ENCODE measurements at places on chromosomes 2 and 18.

- DNase-seq = peak; percentile 15
Measured at GRCh38 chr18:44895176-44895798, 214.6 kb downstream of the SETBP1 start.

DNA sequence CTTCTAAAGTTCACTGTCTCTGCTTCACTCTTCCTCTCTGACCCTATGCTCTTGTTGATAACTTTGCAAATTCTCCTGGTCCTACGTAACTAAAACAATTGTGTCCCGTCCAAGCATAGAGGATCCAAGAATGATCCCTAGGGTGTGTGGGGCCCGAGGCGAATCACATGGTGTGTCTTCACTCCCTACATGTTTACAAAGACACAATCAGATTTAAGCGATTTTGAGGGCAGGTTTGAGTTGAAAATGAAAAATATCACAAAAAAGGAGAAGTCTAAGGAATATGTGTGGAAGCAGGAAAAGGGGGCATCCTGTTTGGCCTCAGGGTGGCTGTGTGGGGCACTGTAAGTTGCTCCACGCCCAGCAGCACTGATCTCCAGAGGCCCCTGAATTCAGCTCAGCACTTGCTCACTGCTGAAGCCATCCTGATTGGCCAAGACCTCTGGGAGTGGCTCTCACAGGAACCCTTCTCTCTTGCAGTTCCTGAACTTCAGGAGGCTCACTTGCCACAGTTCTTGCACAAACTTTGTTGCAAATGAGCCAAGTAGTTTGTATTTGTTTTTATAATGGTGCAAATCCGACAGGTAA lies 363.6 kb downstream of the ZNF521 start:
- DNase-seq = no peak

GRCh38 chr18:75282746-75283145 lies 72.1 kb downstream of the TSHZ1 start:
- DNase-seq = no peak

- peak; percentile 27 for DNase-seq
Measured at GRCh38 chr2:113886479-113887008, 3.3 kb upstream of the ACTR3 start.

DNA sequence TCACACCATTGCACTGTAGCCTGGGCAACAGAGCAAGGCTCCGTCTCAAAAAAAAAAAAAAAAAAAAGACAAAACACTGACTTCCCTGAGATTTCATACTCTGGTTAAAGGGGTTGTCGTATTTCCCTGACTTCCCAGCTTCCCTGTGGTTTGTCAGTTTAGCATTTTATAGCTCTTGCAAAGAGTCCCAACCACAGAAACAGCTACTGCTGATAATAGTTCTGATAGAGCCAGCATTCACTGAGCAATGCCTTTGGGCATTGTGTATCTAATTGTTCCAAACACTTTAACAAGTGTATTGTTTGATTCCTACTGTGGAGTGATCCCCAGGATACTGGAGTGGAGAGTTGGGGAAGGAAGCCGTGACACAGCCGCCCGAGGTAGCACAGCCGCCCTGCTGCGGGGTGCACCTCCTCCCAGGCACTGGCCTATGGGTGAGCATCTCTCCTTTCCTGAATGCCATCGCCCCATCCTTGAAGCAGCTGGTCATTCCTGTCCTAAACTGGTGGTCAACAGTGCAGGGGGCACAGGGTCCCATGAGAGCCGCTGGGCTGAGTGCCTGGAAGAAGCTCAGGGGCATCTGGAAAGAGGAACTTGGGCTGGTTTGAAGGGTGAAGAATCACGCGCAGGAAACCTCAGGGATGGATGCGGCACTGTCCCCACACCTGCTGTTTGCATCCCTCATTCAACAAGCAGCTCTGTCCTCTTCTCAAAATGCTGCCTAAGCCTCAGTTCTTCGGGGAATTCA lies 81.0 kb upstream of the TMEM18 start:
- DNase-seq = no peak

GRCh38 chr2:25309402-25309801 lies 32.3 kb downstream of the DNMT3A start:
- peak; percentile 74 for DNase-seq

GRCh38 chr2:75539955-75540716 lies 20.6 kb downstream of the EVA1A start:
- DNase-seq = no peak

DNA sequence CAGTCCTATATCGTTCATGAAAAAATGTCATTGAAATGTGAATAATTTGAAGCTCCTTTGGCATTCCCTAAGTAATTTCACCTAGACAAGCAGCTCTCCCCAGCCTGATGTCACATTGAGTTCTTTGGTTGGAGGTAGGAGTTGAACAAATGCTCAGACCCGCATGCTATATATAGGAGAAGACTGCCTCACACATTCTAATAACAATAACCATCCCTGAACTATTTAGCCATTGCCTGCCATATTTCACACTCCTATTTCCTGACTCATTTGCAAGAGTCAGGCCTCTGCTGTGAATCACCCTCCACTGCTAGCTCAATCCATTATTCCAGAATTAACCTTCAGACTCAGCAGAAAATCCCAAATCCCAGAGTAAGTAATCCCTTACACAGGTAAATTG lies 256.6 kb upstream of the ACVR2A start:
- DNase-seq = no peak

- DNase-seq = no peak
Measured at GRCh38 chr2:74789271-74789670, 44.7 kb upstream of the HK2 start.

DNA sequence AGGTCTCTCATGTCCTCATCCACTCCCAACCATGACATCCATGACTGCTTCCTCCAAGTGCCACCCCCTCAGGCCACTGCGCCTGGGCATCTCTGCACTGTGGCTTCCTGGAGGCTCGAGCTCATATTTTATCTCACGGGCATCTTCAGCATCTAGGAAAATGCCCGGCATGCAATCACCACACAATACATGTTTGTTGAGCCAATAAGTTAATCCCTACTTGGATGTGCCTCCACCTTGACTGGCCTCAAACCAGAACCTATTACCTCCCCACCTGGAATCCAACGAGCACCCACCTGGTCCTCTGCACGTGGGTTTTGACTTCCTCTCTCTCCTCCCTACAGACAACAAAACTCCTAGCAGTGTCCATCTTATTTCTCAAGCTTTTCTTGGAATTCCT lies 198.9 kb upstream of the REV1 start:
- DNase-seq = no peak

GRCh38 chr2:106798826-106799552 lies 87.0 kb downstream of the ST6GAL2 start:
- no peak for DNase-seq

DNA sequence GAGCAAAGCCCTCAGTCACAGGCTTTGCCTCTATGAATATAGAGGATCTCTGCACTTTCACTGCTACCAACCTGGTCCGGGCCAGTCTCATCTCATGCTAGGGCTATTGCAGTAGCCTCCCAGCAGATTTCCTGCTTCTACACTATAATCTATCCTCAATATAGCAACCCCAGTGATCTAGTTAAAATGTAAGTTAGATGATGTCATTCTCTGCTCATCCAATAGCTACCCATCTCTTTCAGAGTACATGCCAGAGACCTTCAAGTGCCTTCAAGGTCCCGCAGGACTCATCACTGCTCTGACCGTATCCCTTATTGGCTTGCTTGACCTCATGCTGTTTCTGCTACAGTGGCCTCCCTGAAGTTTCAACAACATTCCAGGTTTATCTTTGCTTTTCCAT lies 186.3 kb downstream of the LOXHD1 start:
- DNase-seq = no peak

DNA sequence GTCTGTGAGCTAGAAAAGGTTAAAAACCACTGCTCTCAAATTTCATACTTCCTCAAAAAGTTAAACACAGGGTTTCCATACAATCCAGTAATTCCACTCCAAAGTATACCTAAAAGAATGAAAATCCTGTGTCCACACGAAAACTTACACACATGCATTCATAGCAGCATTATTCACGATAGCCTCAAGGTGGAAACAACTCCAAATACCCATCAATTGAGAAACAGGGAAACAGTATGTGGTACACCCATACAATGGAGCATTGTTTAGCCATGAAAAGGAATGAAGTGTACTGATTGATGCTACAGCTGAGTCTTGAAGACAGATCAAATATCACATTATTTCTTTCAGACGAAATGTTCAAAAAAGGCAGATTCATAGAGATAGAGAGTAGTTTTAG lies 36.7 kb downstream of the UXS1 start:
- DNase-seq = no peak

DNA sequence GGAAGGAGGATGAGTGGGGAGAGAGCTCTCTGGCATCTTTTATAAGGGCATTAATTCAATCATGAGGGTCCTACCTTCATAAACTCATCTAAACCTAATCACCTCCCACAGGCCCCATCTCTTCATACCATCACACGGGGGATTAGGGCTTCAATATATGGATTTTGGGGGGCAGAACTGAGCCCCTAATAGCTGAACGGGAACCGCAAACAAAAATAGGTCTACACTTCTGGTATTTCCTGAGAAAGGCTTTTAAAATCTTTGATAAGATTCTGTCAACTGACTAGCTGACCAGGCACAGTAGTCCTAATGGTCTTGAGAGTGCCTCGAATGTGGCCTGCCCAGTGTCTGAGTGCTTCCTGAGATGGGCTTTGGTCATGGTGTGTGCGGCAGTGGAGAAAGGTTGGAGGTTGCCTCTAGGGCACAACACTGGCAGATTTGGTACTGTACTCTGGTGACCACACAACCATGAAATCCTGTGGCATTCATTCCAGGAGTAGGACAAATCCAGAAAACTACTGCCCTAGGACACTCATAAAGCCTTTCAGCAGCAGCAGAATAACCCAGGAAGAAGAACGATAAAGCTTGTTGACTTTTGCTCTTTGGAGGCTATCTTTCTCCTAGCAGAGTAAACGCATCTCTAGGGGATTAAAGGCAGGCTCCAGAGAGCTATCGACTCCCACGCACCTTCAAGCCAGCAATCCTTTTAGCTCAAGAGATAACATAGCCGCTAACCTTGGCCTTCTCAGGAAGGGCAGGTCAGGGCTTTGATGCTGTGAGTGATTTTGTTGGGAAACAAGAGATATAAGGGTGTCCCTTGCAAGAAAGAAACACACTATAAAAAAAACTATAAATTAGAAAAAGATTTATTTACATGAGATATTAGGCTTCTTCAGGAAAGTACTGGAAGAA lies 12.3 kb upstream of the APOB start:
- DNase-seq = no peak

DNA sequence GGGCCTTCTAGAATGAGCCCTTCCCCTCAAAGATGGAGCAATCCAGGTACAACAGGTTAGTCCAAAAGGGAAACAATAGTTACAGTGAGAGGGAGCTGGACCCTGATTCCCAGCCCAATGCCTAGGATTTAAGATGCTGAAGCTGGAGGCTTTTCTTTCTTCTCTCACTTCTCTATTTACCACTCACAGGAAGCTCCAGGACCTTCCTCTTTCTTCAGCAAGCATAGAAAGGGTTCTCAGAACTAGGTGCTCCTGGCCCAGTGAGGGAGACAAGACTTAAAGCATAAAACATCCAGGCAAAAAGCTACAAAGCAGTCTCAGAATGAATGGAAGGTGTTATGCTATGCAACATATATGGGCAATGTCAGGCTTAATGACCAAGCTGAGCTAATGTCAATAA lies 279.0 kb downstream of the SRBD1 start:
- no peak for DNase-seq

GRCh38 chr18:24679062-24679461 lies 218.6 kb downstream of the HRH4 start:
- DNase-seq = no peak

DNA sequence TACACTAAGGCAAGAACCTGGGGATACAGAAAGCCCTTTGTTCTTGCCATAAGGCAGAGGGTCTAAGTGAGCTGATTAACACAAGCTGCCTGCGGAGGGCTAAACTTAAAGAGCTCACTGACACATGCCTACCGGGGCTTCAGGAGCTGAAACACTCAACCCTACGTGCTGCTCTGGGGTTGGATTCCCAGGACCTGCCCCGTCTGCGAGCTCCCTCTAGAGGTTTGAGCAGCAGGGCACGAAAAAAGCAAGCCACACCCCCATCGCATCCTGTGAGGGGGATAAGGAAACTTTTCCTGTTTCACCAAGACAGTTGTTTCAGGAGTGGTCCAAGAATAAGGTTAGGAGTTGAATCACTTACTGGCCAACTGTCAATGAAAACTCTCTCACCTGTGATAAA lies 562.1 kb downstream of the TMX3 start:
- DNase-seq = no peak

GRCh38 chr2:121376535-121377250 lies 91.7 kb upstream of the TFCP2L1 start:
- DNase-seq = no peak

GRCh38 chr2:229947544-229947943 lies 25.2 kb downstream of the FBXO36 start:
- DNase-seq = no peak

DNA sequence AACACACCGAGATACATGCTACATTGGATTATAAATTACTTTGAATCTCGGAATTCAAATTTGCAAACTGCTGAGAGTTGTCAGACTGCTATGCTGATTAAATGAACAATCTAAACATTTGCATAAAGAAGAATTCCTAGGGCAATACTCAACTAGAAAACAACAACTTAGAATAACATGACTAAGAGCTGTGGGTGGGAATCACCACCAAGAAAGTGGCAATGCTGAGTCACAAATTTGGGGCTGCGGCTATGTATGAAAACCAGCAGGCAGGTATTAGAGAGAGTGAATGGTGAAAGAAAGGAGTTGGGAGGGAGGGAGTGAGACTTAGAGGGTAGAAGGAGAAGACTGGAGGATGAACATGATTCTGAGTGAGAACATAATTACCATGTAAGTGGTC lies 559.5 kb downstream of the PIK3C3 start:
- DNase-seq = no peak

GRCh38 chr2:59816075-59816474 lies 737.4 kb downstream of the BCL11A start:
- no peak for DNase-seq

DNA sequence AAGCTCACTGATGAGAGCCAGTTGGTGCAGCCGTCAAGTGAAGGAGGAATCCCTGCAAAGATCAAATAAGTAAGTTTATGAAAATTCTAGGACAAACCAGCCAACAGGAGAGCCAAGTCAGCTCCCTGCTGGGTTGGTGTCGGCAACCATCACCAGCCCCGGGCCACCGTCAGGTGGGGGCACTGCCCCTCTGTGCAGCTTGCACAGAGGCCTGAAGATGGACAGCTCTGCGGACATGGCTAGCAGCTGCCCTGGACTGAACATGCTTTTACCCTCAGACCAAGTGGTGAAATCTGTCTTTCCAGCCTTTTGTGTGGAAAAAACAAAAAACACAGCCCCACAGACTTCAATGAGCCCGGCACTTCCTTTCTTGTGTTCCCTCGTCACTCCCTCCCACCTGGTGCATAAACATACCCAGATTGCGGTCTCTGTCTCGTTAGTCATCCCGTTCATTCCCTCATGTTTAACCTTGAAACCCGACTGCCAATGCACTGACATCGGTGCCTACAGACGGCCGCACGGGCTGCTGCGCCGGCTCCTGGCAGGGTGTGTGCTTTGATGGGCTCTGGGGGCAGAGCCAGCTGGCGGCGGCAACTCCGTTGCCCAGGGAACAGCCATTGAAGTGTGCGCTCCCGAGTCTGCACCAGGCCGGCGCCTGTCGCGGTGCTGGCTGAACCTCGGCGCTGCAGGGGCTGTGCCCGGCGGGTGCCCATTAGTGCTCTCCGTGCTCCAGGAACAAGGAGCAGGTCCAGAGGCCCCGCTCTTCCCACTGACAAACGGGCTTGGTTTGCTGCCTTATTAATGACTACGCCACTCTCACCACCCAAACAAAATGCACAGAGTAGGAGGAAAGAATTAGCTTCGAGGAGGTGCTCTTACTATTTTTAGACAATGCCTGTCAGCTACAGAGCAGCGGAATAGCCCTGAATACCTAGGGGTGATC lies 95.3 kb downstream of the EIPR1 start:
- no peak for DNase-seq

- peak; percentile 85 for DNase-seq
Measured at GRCh38 chr2:1140389-1141003, 189.8 kb downstream of the SNTG2 start.

GRCh38 chr2:111221701-111222100 lies 101.0 kb downstream of the BCL2L11 start:
- no peak for DNase-seq
